GM12892 (cell line): ENCODE measurements at places on chromosomes 7 and 10.

DNA sequence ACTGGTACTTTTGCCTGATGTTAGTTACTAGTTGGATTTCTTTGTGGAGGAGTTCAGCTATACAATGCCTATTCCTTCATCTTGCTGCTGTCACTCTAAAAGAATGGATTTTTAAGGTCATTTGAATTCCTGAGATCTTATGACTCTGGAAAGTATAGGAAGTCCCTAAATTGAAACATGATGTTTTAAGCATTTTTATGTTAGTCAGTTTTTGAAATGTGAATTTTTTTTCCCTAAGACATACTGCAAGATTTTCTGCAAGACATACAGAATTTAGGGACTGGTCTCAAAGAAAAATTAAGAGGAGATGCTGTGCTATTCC lies 355.8 kb downstream of the SUGCT start:
- DNase-seq: no peak

DNA sequence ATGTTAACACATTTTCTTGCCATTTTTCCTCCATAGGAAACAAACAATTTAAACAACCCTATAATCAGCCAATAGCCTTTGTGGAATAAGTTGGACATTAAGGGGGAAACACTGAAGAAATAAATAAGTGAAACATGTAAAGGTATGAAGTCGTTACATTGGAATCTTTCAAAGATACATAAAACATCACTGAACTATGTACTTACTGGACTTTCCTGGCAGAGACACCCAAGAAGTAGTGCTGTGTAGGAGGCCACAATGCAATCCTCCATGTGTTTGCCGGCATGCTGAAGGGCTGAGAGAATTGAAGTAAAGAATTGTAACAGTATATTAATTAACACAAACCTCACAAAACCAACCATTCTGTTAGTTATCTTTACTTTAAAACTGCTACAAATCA lies 76.5 kb upstream of the GRID1 start:
- no peak for DNase-seq

GRCh38 chr7:157689269-157690057 lies 352.7 kb downstream of the DNAJB6 start:
- no peak for DNase-seq

DNA sequence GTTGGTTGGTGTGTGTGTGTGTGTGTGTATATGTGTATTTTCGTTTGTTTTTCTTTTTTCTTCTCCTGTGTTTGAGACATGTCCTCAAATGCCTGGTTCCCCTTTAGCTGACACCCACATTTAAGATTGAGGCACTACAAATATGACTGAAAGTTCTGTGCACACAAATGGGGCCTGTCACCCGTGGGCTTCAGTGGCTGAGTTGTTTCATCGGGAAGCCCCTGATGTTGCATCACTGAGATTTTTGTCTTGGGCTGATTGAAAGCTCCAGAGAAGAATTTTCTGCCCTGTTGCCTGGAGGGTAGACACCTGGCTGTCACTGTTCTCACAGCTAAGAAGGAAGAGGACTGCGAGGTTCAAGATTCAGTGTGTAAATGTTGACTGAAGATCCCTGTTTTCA lies 283.8 kb upstream of the C7orf33 start:
- DNase-seq: no peak

GRCh38 chr10:59934701-59935100 lies 28.3 kb upstream of the CCDC6 start:
- no peak for DNase-seq

- DNase-seq: no peak
Observed at GRCh38 chr7:141715018-141715417, 6.9 kb downstream of the WEE2 start.
